GM23338 (cell line): ENCODE measurements at places on chromosomes 13 and 19.

DNA sequence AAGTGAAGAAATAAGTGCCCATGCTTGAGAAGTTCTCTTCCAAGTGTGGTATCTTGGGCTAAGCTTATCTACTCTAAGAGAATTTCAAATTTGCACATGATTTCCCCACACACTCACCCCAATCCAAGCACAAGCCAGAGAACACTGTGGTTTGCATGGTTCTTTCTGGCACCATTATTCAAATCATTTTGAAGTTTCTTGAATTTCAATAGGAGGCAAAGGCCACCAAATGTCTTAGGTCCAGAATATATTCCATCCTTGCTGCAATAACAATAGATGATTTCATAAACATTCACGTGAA, 359.7 kb downstream of the IRS2 start:
- no peak for DNase-seq

DNA sequence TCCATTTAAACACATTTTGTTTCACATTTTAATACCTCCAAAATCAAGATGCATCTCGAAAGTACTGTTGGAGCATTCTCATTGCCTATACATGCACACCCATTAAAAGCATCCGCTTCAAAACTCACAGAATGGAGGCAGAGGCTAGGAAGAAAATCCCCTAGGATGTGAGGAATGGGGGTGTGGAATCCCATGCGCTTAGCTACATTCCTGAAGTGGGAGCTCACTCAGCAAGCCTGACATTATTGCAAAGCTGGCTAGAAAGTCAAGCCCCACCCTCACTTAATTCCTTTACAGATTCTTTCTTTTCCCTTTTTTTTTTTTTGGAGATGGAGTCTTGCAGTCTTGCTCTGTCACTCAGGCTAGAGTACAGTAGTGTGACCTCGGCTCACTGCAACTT, 4.6 kb upstream of the FAM32A start:
- DNase-seq: peak; percentile 54

DNA sequence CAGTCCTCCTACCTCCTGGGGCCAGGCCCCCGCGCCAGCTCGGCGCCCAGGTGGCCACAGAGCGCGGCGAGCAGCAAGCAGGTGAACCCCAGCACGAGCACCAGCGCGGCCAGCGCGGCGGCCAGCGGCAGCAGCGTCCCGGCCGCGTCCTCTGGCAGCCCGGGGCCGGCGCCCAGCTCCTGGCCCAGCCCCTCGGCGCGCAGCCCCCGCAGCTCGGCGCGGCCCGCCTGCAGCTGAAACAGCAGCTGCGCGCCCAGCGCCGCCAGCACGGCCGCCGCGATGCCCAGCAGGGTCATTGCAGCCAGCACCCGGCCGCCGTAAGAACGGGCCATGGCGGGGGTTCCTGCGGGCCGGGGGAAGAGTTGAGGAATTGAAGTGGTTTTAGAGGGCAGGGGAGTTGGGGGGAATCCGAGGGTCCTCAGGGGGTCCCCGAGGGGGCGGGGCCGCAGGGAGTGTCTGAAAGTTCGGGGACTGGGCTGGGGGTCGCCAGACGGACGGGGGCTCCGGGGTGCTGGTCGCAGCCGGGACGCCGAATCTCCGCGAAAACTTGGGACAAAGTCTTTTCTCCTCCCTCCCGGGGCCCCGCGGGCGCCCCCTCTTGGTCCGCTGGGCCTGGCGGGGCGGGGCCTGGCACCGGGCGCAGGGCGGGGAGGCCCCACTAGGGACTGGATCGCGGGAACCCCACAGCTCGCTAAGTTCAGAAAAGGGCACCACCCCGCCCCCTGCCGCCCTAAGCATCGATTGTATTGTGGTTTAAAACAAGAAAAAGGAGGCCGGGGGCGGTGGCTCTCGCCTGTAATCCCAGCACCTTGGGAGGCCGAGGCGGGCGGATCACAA, at the start of gene TMEM221:
Gene TMEM221 (minus strand): TSS at position 538 of the 837 bp plus-strand sequence. CDS start 206 bp downstream, at position 332.
- peak; percentile 80 for DNase-seq

DNA sequence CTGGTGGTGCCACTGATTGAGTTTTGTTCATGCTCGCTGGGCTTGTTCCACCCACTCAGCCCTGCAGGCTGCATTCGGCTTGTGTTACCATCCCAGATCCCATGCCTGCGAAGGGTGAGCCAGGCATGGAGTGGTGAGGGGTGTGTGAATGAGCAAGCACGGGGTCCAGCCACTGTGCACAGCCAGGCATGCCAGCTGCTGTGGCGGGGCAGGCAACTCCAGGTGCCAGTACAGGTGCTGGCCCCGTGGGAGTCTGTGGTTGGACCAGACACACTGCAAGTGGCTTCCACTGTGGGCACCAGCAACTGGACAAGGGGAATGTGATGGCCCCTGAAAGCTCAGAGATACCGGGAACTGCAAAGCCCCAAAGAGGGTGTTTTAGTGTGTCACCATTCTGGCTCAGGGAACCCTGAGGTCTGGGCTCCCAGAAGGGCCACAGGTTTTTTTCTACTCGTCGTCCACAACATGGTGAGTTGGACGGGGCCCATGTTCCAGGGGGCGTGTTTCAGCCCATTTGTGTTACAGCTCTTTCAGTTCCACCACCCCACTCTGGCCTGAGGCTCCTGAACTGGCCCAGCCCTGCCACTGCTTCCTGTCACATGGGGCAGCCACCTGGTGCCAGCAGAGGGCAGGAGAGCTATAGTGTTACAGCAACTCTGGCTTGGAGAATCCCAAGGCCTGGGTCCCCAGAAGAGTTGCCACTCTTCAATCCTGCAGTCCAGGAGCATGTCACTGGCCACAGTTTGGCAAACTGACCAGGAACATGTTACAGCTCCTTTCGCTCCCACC, 217.0 kb upstream of the OBI1 start:
- DNase-seq: peak; percentile 67

DNA sequence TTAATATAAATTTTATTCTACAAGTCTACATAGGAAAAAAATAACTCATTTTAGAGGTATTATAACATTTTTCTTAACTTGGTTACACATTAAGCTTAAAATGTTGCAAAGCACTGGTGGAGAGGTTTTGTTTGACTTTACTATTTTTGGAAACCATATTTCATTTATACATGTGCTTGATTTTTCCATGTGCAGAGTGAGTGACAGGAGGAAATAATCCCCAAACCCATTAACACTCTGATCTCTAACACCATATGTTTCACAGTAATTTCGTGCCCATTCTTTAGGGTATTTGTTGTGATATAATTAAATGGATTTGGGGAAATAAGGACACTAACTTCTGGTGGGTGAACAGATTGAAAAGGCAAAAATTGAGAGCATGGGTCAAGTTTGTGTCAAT, 2124.4 kb upstream of the PCDH20 start:
- DNase-seq: no peak

DNA sequence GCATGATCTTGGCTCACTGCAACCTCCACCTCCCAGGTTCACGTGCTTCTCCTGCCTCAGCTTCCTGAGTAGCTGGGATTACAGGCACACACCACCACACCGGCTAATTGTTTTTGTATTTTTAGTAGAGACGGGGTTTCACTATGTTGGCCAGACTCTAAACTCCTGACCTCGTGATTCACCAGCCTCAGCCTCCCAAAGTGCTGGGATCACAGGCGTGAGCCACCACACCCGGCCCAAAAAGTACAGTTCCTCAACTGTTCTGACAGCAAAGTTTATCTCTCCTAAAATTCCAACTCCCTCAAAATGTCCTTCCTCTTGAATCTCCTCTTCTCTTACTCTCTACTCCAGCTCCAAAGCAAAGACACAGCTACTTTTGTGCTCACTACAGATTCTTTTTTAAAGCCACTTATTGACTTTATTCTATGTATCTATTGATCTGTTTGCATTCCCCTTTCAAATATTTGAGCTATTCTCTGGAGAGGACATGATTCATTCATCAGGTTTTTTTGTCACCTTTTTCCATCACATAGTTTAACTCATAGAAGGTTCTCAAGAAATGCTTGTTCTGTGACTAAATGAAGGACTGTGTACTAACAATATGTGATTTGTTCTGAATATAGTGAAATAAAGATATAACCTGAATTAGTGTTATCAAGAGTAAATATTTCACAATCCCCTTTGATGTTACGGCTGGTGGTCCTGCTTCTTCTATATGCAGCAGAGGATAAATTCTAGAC, 142.2 kb downstream of the TBC1D4 start:
- DNase-seq: no peak

DNA sequence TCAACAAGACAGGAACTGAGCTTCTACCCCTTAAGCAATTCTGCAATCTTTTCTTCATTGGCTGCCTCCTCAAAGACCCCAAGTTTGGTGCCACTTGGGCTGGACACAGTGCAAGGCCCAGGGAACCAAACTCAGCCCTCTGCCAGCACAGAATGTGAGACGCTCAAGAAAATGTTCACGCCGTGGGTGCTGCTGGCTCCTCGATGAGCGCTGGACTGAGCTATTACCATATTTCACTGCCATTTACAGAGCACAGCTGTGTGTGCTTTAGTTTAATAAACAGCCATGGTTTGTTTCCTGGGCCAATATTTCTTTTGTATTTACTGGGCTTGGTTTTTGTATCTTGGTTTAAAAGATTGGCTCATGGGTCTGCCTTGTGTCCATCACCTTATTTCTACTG, 138.8 kb upstream of the VSTM2B start:
- no peak for DNase-seq

DNA sequence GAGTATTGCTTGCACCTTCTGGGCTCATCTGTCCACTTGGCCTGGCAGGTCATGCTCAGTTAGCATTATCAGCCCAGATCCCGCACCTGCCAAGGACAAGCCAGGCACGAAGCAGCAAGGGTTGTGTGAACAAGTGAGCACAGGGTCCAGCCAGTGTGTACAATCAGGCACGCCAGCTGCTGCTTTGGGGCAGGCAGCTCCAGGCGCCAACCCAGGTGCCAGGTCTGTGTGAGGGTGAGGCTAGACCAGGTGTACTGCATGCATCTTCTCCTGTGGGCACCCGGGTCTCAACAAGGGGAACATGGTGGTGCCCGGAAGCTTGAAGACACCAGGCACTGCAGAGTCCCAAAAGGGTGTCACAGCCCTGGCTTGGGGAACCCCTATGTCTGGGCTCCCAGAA, 1446.8 kb downstream of the PCDH9 start:
- no peak for DNase-seq

GRCh38 chr19:51065221-51065960, 499 bp upstream of the KLK13 start:
- no peak for DNase-seq

DNA sequence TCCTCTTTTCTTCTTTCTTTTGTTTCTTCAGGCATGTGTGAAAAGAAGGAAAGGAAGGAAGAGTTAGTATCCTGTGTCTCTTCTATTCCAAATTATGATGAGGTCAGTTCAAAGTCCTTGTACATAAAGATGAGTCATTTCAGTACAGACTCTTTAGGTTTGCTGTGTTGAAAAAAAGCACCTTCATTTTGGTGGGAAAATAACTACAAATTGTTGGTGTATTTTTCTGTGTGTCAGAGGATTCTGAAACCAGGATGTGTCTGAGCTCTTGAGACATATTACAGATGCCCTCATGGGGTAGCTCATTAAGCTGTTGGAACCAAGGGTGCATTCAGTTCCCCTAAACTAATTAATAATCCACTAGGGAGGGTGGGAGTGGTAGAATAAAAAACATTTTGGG, 5.8 kb upstream of the HSPH1 start:
- DNase-seq: no peak

DNA sequence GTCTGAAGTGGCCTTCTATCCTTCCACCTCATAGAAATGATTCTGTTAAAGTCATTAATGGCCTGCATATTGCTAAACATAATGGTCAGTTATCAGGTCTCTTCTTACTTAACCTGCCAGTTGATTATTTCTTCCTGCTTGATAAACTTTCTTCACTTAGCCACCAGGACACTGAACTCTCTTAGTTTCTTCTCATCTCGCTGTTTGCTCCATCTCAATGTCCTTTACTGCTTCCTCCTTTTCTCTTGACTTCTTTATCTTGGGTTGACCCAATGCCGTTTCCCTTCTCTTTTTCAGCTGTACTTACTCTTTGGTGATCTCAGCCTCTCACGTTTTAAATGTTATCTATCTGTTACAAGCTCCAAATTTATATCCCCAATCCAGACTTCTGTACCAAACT, 17.1 kb upstream of the CLC start:
- no peak for DNase-seq

- DNase-seq: no peak
Observed at GRCh38 chr19:48802623-48803022, 8.2 kb downstream of the BCAT2 start.

DNA sequence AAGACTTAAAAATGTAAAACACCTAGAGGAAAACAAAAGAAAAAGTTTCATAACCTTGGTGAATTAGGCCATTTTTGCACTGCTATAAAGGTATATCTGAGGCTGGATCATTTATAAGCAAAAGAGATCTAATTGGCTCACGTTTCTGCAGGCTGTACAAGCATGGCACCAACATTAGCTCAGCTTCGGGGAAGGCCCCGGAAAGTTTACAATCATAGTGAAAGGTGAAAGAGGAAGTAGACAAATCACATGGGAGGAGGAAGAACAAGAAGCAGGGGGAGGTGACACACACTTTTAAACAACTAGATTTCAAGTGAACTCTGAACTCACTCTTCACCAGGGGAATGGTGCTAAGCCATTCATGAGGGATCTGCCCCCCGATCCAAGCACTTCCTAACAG, 1358.5 kb upstream of the PCDH9 start:
- no peak for DNase-seq

GRCh38 chr19:3667766-3668165, 32.5 kb downstream of the PIP5K1C start:
- no peak for DNase-seq

DNA sequence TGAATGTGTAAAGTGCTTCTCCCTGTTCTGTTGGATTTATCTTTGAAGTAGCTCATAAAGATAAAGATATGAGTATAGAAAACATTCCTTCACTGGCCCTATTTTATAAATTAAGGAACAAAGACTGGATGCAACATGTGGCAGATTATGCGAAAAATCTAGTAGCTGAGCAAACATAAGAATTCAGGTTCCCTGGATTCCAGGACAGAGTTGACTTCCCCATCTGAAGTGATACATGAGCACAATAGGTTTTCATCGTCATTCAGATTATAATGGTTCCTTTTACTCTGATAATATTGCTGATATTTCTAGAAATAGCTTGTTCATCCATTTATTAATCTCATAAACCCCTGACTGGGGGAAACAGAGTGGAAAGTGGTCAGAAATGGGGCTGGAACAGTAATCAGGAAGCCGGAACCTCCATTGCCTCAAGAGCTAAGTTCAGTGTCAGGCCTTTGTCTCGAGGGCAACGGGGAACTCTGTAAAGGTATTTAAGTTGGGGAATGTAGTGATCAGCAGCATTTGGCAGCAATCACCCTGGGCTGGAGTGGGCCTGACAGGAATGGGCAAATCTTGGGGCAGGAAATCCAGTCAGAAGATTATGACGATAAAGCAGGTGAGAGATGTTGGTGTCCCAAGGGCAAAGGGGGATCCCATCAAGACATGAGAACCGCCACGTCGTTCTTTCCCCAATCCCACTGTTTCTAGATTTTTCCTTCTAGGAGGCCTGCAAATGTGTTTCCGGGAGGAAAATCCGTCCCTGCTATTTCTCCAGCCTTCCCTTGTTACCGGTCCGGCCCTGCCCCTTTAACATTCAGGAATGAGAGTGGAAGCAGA, 232.5 kb upstream of the SERP2 start:
- peak; percentile 47 for DNase-seq
